Tongue (tissue), 3 donors: ENCODE measurements at places on chromosomes 3 and 15.
A peak's percentile ranks its signal among the peaks of the same experiment; 100 is the strongest.

DNA sequence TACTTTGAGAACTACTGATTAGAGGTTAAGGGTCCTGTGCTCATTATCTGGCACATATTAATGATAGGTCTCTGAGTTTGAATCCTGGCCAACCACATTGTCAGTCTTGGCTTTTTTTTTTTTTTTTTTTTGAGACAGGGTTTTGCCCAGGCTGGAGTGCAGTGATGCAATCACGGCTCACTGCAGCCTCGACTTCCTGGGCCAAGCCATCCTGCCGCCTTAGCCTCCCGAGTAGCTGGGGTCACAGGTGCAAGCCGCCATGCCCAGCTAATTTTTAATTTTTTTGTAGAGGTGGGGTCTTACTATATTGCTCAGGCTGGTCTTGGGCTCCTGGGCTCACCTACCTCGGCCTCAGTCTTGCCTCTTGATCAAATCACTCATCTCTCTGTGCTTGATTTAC, 547 bp upstream of the PCCB start:
- DNase-seq, result no peak

DNA sequence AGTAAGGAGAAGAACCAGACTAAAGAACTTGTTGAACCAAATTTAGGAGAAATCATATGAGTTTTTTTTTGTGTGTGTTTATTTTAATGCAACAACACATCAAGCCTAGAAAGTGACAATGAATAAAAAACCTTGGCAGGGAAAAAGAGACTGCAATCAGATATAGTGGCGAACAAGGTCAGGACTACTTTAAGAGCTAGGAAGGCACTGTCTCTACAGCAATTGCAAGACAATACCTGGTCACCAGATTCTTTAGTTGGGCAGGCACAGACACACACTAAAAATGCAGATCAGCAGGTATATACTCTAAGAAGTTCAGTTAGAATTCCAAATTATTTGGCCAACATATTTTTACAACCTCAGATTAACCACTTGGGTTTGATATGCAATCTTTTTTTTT, 30.8 kb upstream of the GMPPB start:
- no peak for DNase-seq

DNA sequence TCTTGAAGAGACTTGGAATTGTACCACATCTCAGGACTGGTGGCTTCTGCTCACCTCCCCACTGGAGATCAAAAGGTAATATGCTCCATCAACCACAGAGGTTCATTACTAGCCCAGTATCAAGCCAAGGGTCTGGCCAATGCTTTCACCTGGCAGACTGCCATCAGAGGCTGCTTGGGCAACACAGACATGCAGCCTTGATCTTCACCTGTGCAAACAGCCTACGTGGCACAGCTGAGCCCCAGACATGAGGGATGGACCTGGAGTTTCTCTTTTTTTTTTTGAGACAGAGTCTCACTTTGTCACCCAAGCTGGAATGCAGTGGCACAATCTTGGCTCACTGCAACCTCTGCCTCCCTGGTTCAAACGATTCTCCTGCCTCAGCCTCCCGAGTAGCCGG, 105.6 kb upstream of the HES1 start:
- no peak for DNase-seq

- no peak for DNase-seq
Measured at GRCh38 chr3:168284728-168285127, 189.0 kb upstream of the GOLIM4 start.

- DNase-seq, result no peak
Measured at GRCh38 chr15:81101894-81102815, 31.9 kb upstream of the CFAP161 start.

GRCh38 chr3:11386465-11387113, 114.4 kb downstream of the ATG7 start:
- peak; percentile 78 for DNase-seq

GRCh38 chr3:172669021-172669420, 41.8 kb downstream of the NCEH1 start:
- DNase-seq, result no peak

DNA sequence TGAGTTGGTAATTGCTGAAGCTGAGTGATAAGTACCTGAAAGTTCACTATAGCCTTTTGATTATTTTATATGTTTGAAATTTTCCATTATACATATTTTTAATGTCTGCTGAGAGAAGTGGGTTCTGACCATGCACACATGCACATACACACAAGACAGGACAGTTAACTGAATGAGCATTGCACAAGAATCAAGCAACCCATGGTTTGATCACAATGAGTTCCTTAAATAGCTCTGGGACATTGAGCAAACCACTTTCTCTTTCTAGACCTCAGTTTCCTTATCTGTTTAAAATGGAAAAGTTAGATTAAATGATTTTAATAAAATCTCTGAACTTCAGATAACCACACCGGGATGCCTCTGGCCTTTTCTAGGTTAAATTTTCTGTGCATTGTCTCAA, 26.7 kb downstream of the SNTN start:
- no peak for DNase-seq

DNA sequence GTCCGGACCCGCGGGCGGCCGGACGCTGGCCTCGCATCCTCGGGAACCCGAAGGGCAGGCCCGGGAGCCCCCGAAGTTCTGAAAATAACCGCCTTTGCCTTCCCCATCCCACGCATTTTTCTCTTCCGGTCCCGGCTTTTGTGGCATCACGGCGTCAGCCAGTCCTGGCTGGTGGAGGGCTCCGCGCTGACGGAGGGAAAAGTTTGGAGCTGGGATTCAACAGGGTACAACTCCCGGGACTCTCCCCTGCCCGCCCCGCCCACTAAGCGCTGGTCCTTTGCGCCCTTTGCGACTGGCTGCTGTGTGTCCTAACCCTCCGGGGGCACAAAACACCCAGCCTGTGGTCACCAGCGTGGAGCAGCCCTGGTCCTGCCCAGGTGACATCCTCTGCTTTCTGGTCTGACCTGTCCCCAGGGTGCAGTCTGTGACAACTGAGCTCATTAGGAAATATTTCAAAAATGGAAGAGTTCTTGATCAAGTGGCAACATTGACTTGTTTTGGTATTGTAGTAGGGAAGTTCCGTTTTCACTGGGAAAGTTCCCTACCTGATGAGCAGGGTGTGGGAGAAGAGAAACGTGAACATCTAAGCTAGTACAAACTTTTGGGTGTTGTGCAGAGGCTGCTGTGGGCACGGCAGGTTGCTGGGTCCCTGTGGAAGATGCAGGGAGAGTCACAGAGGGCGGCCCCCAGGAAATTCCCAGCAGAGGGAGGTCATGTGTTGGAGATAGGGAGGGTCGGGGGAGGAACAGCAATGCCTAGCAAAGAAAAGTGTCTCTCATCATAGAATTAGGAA, 775 bp downstream of the ARNT2 start:
- peak; percentile 52 for DNase-seq

GRCh38 chr3:155602307-155602706, 142.6 kb downstream of the PLCH1 start:
- no peak for DNase-seq

DNA sequence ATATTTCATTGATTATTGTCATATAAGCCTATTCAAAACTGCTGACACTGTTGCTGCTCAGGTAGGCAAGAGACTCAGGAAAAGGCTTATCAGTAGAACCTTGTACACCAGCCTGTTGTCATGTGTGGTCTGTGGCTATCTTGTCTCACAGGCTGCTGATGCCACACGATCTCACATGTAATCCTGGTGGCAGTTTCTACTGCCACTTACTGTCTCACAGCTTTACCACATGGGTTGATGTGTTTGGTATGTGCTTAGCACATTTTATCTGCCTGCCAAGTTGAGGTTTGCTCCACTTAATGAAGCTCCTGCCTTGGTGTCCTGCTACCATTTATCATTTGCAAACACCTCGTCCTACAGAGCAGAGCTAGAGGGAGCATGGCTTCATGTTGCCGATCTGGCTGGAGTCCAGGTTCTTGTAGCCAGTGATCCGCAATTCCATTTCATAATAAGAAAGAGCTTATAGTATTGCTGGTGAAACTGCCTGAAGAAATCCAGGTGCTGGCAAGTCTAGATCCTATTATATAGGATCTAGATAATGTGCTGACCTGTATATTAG, 637.9 kb downstream of the NLGN1 start:
- DNase-seq, result peak; percentile 12

- DNase-seq, result no peak
Measured at GRCh38 chr3:72421786-72422185, 426.5 kb downstream of the SHQ1 start.

DNA sequence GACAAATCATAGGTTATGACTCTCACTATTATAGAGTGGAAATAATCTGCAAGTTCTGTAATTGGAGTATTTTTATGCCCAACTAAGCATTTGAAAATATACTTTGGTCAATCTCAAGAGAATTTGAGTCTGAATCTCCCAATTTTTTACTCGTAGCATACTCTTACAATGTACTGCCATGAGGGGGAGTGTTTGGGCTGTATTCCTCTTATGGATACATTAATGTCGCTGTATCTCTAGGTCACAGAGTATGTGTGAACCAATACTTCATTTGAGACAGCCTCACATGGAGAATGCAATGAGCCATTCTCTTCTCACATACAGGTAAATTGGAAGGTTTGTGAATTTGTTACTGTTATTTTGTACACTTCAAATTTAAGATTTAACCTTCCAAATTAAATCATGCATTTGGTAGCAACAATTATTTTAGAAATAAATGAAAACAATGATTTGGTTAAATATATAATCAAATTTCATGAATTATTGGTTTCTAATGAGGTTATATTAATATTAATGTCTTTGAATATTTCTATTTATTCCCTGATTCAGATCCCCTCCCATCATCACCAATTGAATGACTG, 5.5 kb upstream of the CD200 start:
- peak; percentile 82 for DNase-seq

DNA sequence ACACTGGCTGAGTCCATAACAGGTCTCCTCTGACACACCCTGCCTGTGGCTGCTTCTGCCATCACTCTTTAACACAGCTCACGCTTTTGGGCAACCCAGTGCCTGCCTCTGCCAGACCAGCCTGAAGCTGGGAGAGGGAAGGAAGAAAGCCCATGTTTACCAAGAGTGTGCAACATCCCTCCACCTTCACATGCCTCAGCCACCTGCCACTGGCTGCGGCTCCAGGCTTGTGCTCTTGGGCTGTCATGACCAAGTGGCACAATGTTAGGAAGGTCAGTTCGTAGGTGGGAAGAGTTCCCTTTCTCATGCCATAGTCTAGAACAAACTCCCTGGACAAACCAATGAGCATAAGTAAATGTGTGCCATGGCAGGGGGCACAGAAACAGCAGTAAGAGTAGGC, 20.3 kb downstream of the STIMATE start:
- no peak for DNase-seq

DNA sequence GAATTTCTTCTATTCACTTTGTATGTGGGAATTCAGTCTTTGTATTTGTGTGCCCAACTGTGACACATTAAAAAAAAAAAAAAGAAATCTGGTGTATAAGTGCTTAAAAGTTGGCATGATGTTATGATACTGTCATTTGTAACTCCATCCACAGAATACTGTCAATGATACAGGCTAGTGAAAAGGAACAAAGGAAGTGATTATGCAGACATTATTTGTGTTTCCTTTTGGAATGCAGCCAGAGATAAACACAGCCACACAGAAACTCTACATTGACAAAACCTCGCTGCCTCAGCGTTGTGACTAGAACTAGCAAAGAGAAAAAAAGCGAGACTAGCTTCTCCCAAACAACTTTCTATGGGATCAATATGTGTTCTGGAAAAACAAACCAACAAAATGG, 519.2 kb upstream of the AGTR1 start:
- DNase-seq, result peak; percentile 15

- no peak for DNase-seq
Measured at GRCh38 chr3:194054016-194054415, 81.9 kb upstream of the HES1 start.

GRCh38 chr15:32871883-32872282, 154.1 kb downstream of the GREM1 start:
- DNase-seq, result no peak

DNA sequence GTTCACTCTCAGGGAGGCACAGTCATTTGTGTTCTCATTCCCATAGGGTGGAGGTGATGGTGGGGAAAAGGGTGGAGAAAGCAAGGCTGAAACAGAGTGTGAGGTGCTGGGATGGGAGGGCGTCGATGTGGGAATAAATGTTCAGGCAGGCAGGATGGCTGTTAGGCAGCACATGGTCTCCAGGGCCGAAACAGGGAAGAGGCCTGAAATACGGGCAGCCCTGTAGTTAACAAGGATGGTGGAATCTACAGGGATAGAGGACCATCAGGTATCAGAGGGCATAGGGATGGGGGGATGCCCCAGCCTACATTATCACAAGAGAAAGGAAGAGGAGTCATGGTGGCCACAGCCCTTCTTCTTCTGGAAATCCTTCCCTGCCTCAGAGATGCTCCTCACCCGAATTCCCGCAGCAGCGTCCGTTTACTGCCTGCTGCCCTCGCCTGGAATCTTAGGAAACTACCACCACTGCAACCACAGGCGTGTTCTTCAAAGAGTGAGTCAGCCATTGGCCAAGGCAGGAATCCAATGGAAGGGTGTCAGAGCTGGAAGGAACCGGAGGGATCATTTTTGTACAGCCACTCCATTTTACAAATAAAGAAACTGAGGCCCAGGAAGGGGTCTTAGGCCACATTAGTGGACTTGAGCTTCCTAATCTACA, 49.7 kb upstream of the POMGNT2 start:
- DNase-seq, result peak; percentile 77

DNA sequence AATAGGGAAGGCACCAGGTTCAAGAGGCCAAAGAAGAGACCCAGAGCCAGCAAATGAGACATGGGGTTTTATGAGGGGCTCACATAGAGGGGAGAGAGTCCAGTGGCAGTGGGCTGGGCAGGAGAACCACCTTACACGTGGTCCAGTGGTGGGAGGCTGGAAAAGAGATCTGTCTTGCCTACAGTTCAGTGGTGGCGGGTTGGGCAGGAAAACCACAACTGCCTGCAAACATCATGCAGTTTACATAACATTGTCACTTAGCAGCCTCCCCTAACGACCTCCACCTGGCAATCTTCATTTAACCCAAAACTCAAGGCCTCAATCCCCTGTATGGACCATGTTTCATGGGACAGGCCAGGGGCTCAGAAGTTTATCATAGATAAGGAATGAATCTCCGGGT, 29.1 kb downstream of the CRYGS start:
- no peak for DNase-seq

- peak; percentile 83 for DNase-seq
Measured at GRCh38 chr15:74322558-74323180, 44.8 kb downstream of the CYP11A1 start.

DNA sequence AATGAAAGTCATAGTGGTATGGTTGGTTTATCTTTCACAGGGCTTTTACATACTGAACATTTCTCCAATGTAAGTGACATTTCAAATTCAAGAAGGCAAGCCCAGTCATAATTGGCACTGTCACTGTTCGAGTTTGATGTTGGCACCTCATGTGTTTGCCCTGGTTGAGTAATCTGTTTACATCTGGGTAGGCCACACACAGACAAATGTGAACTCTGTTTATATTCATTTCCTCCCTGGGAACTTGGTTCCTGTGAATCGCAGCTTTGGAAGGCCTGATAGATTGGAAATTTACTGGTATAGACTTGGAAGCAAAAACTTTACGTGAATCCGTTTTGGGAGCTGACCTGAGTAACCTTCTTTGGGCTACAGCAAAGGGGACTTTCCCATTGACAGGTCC, 395.2 kb upstream of the AZI2 start:
- no peak for DNase-seq

- DNase-seq, result no peak
Measured at GRCh38 chr3:104892044-104892443, 474.7 kb upstream of the ALCAM start.
